ENCODE measurements at places on chromosomes 12 and 14.

DNA sequence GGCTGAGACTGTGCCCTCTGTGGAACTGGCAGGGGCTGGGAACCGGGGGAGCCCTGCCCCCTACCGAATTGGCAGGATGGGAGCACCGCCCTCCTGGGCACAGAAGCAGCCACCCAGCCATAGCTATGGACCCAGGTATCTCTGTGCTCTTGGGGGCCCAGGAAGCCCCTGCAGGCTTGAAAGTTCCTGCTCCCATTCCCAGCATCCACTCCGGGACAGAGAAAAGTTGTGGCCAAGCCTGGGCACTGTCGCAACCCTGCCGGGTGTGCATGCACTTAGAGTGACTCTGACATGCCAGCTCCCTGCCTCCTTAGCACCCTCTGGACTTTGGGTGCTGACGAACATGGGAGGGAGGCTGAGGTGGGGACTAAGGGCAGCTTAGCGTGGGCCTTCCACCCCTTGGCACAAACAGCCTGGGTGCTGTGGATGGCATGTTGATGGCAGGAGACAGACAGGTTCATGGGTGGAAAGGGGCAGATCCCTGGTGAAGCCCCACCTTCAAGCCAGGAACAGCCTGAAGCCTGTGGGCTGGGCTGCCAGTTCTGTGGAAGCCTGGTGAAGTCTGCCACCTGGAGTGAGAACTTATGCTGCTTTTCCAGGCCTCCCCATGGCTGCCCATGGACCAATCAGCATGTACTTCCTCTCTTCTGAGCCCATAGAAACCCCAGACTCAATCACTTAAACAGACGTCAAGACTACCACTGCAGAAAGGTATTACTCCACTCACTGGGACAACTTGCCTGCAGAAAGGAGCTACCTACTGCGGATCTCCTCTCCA lies 279.0 kb downstream of the ATXN7L3B start:
- no peak for DNase-seq

DNA sequence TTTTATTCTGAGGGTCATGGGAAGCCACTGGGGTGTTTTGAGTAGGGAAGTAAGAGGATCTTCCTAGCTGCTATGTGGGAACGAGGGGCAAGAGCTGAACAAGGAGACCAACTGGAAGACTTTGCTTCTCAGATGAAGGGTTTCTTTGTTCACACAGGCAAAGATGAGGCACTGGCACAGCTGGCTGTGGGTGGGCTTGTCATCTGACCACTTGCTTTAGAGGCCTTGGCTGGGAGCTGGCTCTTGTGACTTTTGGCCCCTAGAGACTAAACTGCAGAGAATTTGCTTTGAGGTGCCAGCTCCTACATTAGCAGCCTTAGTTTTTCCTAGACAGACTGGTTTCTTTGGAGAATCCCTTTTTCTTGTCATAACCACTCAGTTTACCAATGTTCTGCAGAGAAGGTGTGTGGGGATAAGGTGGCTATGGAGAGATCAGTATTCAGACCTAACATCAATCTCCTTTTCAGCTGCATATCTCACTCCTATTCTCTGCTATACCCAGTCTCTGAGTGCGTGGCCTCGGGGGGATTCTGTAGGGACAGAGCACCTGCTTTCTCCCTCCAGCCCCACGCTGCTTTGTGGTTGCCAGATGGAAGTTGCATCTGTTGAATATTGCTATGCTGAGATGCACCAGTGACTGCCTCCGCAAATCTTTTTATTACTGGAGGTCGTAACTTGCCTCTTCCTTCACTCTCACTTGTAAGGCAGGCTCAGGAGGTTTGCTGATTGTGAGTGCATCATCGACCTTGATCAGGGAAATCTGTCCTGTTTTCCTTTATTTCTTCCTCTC lies 12.7 kb downstream of the PPP2R5C start:
- no peak for DNase-seq

DNA sequence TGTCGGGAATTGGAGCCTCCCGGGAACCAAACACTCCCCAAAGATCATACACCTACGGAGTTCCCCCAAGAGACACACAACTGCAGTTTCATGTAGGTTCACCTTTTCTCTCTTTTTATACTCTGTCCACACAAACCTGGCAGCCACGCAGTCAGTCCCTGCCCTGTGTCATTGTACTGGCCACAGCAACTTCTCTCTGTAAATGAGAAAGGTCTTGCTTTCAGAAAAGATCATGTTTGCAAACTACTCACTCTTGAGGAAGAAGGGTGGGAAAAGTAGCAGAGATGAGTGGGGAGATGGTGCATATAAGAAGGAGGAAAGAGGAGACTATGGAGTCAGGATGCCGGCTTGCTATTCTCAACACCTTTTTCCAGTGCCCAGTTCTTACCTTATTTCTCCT lies 10.4 kb downstream of the ANG start:
- no peak for DNase-seq

DNA sequence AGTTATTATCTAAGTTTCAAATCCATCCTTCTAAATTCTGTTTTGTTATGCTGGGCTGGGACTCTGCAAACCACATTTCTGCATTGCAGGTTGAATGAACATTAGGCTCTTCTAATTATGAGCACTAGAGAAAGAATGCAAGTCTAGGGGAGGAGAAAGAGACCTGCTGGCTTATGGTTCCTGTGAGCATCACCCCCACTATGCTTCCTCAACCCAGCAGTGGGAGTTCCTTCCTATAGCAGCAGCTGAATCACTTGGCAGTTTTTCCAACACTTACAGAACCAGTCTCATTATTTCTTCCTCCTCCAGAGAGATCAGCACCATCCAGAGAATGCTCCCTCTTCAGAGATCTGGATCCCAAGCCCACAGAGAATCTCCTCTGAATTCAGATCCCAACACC lies 297.7 kb upstream of the CLEC14A start:
- DNase-seq = no peak

DNA sequence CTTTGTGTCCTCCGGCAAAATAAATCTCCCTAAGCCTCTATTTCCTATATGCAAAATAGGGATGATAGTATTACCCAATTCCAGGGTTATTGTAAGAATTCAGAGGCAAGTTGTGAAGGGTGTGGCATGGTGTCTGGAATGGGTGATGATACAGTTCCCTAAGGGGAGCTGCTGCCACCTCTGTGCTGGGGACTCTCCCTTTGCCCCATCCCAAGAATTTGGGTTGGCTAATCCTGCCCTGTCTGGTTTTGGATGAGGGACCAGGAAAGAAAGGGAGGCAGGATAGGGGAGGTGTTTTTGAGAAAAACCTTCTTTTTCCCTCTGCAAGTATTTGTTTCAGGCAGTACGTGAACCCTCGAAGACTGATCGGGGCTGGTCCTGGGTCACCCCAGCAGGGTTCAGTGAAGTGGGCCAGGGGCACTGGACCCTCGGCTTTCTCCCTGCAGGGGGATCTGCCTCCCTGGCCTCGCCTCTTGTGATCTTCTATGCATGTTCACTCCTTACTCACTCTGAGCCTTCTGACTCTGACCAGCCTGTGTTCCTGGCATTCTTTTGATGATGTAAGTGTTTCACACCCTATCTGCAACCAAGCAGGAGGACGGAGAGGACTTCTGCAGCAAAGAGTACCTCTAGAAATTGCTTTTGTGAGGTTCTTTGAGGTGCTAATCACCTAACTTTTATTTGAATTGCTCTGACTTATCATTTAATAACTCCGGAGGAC lies 60.8 kb downstream of the RASSF3 start:
- no peak for DNase-seq

GRCh38 chr12:11734580-11735180 lies 85.2 kb downstream of the ETV6 start:
- DNase-seq = no peak

DNA sequence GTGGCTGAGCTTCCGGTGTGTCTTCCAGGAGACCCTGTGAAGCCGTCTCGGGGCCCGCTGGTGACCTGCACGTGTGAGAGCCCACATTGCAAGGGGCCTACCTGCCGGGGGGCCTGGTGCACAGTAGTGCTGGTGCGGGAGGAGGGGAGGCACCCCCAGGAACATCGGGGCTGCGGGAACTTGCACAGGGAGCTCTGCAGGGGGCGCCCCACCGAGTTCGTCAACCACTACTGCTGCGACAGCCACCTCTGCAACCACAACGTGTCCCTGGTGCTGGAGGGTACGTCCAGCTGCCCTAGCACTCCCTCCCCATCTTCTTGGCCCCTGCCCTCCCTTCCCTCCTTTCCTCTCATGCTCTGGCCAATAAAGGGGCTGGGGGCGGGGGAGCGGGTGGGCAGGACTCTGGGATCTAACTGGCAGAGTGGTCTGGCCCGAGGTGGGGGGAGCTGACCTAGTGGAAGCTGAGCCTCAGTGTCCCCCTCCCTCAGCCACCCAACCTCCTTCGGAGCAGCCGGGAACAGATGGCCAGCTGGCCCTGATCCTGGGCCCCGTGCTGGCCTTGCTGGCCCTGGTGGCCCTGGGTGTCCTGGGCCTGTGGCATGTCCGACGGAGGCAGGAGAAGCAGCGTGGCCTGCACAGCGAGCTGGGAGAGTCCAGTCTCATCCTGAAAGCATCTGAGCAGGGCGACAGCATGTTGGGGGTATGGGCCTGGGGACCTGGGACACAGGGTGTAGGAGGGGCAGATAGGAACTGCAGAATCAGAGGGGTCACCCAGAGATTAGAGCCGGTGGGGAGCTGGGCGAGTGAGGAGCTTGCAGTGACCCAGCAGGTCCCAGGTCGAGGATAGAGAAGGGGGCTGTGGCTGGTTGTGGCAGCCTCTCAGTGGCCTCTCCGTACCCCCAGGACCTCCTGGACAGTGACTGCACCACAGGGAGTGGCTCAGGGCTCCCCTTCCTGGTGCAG lies 6.0 kb downstream of the ACVRL1 start:
- no peak for DNase-seq

GRCh38 chr14:75328558-75329155 lies 50.0 kb downstream of the FOS start:
- no peak for DNase-seq

GRCh38 chr12:124804011-124804621 lies 59.5 kb downstream of the SCARB1 start:
- DNase-seq = no peak

DNA sequence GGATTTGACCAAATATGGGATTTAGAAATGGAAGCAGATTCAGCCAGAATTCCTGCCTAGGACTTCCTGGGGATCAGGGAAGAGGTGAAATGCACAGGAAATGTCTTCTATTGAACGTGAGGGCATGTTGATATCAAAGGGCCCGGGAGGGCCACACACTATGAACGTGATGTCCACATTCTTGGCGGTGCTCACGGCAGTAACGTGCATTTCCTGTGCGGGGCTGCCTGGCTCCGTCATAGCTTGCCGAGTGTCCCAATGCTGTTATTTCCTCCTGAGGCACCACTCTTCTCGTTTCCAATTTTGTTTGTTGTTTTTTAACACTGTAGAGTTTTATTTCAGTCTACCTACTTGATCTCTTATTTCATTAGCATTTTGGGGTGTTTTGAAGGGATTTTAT lies 67.3 kb downstream of the ZNF664 start:
- DNase-seq = no peak

DNA sequence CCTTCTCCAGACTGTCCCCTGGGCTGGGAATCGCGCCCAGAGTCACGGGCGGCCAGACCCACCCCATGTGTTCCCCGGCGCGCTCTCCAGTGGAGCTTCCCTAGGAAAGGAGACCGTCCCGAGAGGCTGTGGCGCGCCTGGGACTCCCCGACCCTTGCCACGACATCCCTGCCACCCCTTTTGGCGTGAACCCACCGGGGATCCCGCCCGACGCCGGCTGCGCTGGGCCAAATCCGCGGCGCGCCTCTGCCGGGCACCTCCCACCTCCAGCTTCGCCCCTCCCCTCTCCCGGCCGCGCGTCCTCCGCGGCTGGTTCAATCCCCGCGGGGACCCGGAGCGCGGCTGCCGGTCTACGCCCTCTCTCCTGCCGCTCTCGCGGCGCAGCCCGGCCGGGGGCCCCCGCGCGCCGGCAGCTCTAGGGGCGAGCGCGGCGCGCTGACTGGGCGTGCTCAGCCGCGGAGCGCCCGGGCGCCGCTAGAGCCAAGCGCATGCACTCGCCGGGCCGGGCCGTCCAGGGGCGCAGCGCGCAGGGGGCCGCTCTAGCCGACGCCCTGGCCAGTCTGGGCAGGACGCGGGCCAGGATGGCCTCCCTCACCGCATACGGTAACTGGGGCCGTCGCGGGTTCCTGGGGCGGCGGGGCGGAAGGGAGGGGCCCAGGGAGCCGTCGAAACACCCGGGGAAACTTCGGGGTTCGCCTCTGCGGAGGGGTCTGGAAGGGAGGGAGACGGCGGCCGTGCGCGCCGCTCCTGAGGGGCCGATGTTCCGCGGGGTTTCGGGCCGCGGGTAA lies 77.4 kb upstream of the ANO4 start:
- no peak for DNase-seq

DNA sequence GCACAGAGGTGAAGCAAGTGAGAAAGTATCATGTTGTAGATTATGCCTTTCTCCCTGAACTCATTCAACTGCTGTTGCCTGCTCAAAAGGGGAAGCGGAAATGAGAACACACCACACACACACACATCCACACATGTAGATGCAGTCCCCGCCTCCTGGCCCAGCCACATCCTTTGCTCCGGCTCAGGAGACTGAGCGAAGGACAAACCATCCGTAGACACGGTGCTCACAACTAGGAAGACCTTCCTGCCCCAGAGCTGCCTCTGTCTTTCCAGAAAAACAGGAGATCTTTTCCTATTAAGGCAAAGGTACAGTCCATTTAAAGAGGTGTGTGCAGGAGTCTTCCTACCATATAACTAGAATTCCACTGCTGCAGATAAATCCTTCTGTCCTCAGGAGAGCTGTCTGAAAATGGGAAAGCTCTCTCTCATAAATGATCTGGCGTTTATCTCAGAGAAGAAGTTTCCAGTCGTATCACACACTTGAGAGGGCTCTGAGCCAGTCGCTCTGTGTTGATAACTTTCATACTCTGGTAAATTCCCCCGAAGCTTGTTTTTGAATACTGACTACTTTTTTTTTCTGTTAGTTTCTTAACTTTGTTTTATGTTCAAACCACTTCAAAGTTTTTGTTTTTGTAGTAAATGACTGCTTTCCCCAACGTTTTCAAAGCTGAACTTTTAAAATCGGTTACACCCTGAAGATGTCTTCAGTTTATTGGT lies at the start of gene TESPA1:
TSS of gene TESPA1 (minus strand) at position 105 of the 719 bp plus-strand sequence. CDS start 10,200 bp downstream, outside the sequence.
- peak; percentile 57 for DNase-seq

- no peak for DNase-seq
These were observed 274.1 kb downstream of the PCNX1 start for GRCh38 chr14:71181215-71182003.

GRCh38 chr12:61037792-61038191 lies 1222.4 kb upstream of the USP15 start:
- DNase-seq = no peak

- no peak for DNase-seq
These were observed 416.8 kb downstream of the SLC16A7 start for GRCh38 chr12:60012659-60013058.

DNA sequence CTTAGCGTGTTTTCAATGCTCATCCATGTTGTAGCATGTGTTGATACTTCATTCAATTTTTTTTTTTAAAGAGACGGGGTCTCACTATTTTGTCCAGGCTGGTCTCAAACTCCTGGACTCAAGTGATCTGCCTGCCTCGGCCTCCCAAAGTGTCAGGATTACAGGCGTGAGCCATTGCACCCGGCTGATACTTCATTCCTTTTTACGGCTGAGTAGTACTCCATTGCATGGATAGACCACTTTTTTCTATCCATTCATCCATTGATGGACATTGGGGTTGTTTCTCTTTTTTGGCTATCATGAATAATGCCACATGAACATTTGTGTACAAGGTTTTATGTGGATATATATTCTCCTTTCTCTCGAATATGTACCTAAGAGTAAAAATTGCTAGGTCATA lies 1.2 kb downstream of the P2RX7 start:
- DNase-seq = no peak

GRCh38 chr12:71642264-71642663 lies 21.4 kb downstream of the ZFC3H1 start:
- DNase-seq = no peak

Measured in stimulated activated CD4-positive, alpha-beta T cell treated with anti-CD3 and anti-CD28 coated beads, TNF-alpha, amount 100 ng/mL, for 4 hours (primary cell).